ENCODE measurements at places on chromosomes 1 and 21.

- DNase-seq: no peak
These were observed 35.5 kb upstream of the SLC19A1 start for GRCh38 chr21:45577801-45578175.

- no peak for DNase-seq
These were observed 39.6 kb upstream of the SLC19A2 start for GRCh38 chr1:169525391-169525790.

GRCh38 chr1:68330391-68330790 lies 98.1 kb upstream of the WLS start:
- DNase-seq: no peak

GRCh38 chr21:35538386-35538785 lies 489.3 kb upstream of the RUNX1 start:
- no peak for DNase-seq
